Putamen (tissue), 1 donor: ENCODE measurements at places on chromosomes 11 and 22.

DNA sequence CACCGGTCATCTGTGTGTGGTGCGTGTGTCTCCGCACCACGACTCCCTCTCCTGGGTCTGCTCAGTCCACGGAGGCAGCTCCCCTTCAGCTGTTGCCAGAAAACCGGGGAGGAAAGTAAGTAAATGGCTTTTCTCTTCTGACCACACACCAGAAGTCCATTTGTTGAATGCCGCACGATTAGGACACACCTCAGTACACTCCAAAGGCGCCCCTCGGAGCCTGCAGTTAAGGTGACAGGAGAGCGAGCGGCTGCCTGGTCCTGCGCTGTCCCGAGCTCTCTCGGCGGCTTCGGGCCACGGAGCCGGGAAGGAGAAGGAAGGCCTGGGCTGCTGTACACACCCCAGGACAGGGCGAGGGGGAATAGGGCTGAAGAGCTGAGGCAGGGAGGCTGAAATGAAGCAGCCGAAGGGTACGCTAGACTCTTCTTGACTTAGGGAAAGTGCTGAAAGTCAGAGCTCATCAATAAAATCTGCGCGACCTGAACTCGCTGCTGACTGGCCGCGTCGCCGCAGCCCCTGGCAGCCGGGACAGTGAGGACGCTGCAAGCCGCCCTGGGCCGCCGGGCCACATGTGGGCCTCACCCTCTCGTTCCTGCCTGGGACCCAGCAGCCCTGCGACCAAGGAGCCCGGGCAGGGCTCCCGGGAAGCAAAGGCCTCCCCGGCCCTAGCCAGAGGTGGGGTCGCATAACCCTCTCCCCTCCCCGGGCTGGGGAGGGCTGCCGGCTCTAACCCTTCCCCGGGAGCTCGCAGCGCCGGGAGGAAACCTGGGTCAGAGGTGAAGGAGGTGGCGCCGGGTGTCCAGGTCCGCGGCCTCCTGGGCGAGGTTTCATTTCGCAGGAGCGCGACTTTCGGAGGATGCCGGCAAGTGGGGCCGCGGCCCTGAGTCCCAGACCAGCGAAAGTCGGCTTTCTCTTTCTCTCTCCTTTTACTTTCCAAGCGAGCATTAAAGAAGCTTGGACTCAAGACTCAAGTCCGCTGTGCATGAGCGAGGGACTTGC lies 1.6 kb upstream of the PAX6 start:
- DNase-seq, result no peak

- DNase-seq, result no peak
These were observed 5.5 kb downstream of the NTM start for GRCh38 chr11:131375915-131376314.

- DNase-seq, result no peak
These were observed 43.4 kb upstream of the TSKU start for GRCh38 chr11:76739798-76740197.

DNA sequence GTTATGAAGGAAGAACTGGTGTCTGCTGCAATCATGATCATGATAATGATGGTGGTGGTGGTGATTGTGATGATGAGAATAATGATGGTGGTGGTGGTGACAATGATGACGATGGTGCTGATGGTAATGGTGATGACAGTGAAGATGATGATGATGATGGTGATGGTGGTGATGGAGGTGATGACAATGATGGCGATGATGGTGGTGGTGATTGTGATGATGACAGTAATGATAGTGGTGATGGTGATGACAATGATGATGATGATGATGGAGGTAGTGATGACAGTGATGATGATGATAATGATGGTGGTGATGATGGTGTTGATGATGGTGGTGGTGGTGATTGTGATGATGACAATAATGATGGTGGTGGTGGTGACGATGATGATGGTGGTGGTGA lies 52.8 kb upstream of the ANO1 start:
- DNase-seq, result no peak

DNA sequence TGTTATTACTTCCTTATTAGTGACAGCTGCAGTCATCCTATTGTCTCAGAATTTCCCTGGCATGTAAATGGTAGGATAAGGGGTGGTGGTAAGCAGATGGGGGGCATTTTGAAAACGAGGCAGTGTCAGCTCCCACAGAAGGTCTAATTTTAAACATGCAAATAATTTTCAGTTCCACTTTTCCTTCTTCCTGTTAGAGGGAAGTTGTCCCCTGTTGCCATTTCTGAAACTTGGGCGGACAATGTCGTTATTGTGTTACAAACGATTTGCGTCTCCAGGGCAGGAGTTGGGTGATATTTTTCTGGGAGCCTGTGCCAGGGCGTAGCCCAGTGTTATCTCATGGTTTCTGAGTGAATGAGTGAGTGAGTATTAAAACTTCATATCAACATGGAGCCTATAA lies 7.4 kb downstream of the PTPRJ start:
- DNase-seq, result peak; percentile 39

DNA sequence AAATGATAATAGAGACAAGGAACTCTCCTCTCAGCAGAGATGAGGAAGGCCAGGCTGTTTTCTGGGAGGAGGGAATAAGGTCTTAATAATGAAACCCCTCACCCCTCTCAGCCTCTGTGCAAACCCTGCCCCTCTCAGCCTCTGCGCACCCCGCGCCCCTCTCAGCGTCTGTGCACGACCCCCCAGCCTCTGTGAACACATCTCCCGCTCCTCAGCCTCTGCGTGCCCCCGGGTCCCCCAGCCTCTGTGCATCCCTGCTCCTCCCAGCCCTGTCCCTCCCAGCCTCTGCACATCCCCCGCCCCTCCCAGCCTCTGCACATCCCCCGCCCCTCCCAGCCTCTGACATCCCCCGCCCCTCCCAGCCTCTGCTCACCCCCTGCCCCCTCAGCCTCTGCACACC lies 837.8 kb downstream of the TBC1D22A start:
- DNase-seq, result no peak

- DNase-seq, result no peak
These were observed 118.8 kb downstream of the ATM start for GRCh38 chr11:108341654-108342053.

GRCh38 chr11:22785251-22785650 lies 44.4 kb downstream of the SVIP start:
- no peak for DNase-seq

DNA sequence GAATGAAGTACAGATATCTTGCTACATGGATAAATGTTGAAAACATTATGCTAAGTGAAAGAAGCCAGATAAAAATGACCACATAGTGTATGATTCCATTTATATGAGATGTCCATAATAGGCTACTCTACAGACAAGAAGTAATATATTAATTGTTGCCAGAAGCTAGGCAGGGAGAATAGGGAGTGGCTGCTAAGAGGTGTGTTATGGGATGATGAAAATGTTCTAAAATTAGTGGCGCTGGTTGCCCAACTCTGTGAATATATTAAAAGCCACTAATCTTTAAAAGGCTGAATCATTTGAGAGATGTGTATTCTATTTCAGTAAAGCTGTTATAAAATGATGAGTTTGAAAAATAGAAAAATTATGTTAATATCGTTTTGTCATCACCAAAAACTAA lies 144.4 kb downstream of the NCAM1 start:
- DNase-seq, result peak; percentile 49

DNA sequence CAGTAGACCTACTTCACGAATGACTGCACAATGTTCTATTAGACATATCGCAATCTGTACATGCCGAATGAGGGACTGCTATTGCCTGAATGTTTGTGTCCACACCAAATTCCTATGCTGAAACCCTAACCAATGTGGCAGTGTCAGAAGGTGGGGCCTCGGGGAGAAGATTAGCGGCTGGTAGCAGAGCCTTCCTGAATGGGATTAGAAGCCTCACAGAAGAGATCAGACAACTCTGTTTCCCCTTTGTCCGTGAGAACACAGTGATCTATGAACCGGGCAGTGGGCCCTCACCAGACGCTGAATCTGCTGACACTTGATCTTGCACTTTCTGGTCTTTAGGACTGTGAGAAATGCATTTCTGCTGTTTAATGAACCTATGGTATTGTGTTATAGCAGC lies 33.1 kb downstream of the LRFN4 start:
- DNase-seq, result no peak
